Left lung (tissue), 14 donors: ENCODE measurements at places on chromosomes 4 and X. TPM values are rescaled to one million over a fixed set of nuclear protein-coding genes. Genes with fewer than 3 reads are reported as not detected.

GRCh38 chr4:17753646-17754045 is 27.8 kb downstream of the FAM184B start:
- no peak for DNase-seq

- DNase-seq = no peak
Observed at GRCh38 chr4:16914208-16914607, 15.8 kb upstream of the LDB2 start.

- DNase-seq = no peak
Observed at GRCh38 chrX:135384161-135384836, 37.4 kb upstream of the SMIM10L2A start.

Gene MAGEA1
- not detected for polyA plus RNA-seq

Gene GLUD2
- 4.2 TPM for polyA plus RNA-seq
